ENCODE measurements at places on chromosomes 2 and 18. TPM values are rescaled to one million over a fixed set of nuclear protein-coding genes. Genes with fewer than 3 reads are reported as not detected.

- DNase-seq: peak; percentile 60
- no peak overlapping the region for H3K27ac ChIP-seq
- no peaks in the 10 kb centered on the region for H3K36me3 ChIP-seq
- no peaks in the 10 kb centered on the region for H3K4me1 ChIP-seq
Measured at GRCh38 chr2:232890536-232890895, 20.5 kb downstream of the SNORC start.

GRCh38 chr2:9739531-9739964 is 103.7 kb upstream of the TAF1B start:
- peak overlapping the region; percentile 39 for H3K4me3 ChIP-seq
- H3K27me3 ChIP-seq: no peaks in the 10 kb centered on the region
- peak overlapping the region; percentile 69 for H3K27ac ChIP-seq
- H3K36me3 ChIP-seq: no peaks in the 10 kb centered on the region
- peak; percentile 77 for DNase-seq

ANKRD62 gene
- total RNA-seq: 0.12 TPM

- H3K4me1 ChIP-seq: peaks cover 42% of the 10 kb centered on the region
- H3K27me3 ChIP-seq: no peaks in the 10 kb centered on the region
- no peaks in the 10 kb centered on the region for H3K36me3 ChIP-seq
- no peak overlapping the region for H3K4me3 ChIP-seq
- no peak for DNase-seq
- peak overlapping the region; percentile 26 for H3K27ac ChIP-seq
Measured at GRCh38 chr2:177395351-177396065, 2.9 kb downstream of the AGPS start.

GRCh38 chr2:159939946-159940345 is 122.5 kb downstream of the PLA2R1 start:
- no peak overlapping the region for H3K27ac ChIP-seq
- no peaks in the 10 kb centered on the region for H3K27me3 ChIP-seq
- no peak for DNase-seq

- no peak overlapping the region for H3K27ac ChIP-seq
- H3K4me1 ChIP-seq: no peaks in the 10 kb centered on the region
- no peak for DNase-seq
- H3K4me3 ChIP-seq: no peak overlapping the region
Measured at GRCh38 chr2:150859877-150860276, 372.4 kb upstream of the RND3 start.

DNA sequence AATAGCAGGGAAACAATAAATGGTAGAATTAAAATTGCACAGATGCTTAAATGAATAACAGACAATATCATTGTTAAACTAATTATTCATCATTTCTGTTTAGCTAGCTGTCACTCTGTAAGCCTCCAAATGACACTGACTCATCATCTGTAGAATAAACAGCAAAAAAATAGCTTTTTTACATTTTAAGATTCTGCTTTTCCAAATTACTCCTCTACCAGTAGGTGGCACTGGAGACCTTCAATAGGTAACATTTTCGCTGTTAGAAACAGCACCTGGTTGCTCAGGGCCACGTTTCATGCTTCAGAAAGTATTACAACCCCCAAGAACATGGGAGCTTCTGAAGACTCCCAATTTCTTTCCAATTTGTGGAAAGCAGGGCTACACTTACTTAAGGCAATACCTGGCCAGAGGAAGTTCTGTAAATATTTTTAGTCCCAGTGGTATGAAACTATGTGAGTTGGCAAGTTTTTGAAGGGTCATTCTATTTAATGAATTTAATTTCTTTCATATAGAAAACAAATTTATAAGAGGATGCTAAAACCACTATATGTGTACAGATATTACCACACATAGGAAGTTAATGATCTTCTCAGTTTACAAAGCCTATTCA is 45.4 kb downstream of the TTN start:
- no peak overlapping the region for H3K27ac ChIP-seq
- H3K4me1 ChIP-seq: no peaks in the 10 kb centered on the region
- no peaks in the 10 kb centered on the region for H3K36me3 ChIP-seq
- DNase-seq: no peak
- no peaks in the 10 kb centered on the region for H3K27me3 ChIP-seq

- H3K27ac ChIP-seq: peak overlapping the region; percentile 96
- no peak for DNase-seq
- H3K27me3 ChIP-seq: no peaks in the 10 kb centered on the region
- peak overlapping the region; percentile 93 for H3K4me3 ChIP-seq
- H3K36me3 ChIP-seq: no peaks in the 10 kb centered on the region
- H3K4me1 ChIP-seq: peaks cover 13% of the 10 kb centered on the region
Measured at GRCh38 chr2:69437751-69438154, 518 bp upstream of the NFU1 start.

- H3K4me1 ChIP-seq: peaks cover 9% of the 10 kb centered on the region
- peak overlapping the region; percentile 84 for H3K27ac ChIP-seq
- no peak for DNase-seq
- no peaks in the 10 kb centered on the region for H3K27me3 ChIP-seq
- no peaks in the 10 kb centered on the region for H3K36me3 ChIP-seq
- H3K4me3 ChIP-seq: peak overlapping the region; percentile 1
Measured at GRCh38 chr2:96241900-96242611, 23.7 kb downstream of the TMEM127 start.

- H3K27me3 ChIP-seq: no peaks in the 10 kb centered on the region
- H3K4me3 ChIP-seq: no peak overlapping the region
- no peaks in the 10 kb centered on the region for H3K36me3 ChIP-seq
Measured at GRCh38 chr18:25399554-25399953, 47.6 kb upstream of the ZNF521 start.

DNA sequence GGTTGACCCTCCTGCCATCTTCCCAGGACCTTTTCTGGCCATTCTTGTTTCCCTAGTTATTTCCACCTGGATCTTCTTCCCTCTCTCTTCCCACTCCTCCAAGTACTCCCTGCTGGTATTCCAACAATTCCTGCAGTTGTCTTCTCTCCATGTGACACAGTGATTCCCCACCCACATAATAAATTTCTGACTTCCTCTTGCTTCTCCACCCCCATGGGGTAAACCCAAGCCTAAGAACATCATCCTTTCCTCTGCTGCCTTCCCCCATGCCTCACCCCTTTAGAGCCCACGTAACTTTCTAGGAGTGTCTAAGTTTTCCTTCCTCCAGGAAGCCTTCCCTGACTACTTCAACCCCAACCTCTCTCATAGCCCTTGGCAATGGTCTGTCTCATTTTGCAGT is 72.6 kb downstream of the CELF4 start:
- H3K4me1 ChIP-seq: no peaks in the 10 kb centered on the region
- H3K27me3 ChIP-seq: peaks cover 20% of the 10 kb centered on the region
- H3K27ac ChIP-seq: no peak overlapping the region
- no peak for DNase-seq
- H3K36me3 ChIP-seq: no peaks in the 10 kb centered on the region

TXNDC2 gene
- total RNA-seq: 0.55 TPM

DNA sequence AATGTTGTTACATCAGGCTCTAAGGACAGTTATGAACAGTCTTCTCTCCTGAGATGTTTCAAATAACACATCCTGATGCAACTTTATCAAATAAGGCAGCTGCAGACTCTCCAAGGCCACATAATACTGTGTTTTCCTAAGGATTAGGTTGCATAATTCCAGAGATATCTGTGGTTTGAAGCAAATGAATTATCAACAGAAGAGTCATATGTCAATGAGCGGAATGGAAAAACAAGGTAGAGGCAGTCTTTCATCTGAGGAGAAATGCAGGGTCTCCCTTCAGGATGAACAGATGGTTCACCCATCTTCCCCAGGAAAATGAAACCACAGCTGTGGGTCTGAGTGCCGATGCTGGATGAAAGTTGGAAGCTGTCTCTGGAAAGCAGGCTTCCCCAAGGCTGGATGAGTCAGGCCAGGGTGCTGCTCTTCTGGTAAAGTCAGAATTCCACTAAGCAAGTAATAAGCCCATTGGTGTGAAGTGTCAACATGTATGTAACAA is 22.2 kb downstream of the LYG1 start:
- H3K4me1 ChIP-seq: no peaks in the 10 kb centered on the region
- no peak for DNase-seq
- H3K27me3 ChIP-seq: no peaks in the 10 kb centered on the region
- peaks cover 5% of the 10 kb centered on the region for H3K36me3 ChIP-seq

ACMSD gene
- total RNA-seq: not detected

DNA sequence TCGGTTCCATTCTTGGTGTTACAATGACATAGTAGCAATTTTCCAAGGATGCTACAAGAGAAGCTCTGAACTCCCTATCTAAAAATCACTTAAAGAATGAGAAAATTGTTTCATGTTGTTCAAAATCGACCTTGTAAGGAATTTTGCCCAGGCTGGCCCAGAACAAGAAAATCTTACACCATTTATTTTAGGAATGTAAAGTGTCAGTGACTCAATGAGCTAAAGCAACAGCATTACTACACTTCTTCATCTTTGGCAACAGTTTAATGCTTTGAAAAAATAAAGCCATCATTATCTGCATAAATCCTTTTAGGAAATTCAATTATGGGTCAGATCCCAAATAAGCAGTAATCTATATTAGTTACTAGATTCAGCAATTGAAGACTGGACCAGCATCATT is 38.6 kb downstream of the SLC25A12 start:
- H3K27ac ChIP-seq: no peak overlapping the region
- no peak for DNase-seq
- peaks cover 5% of the 10 kb centered on the region for H3K36me3 ChIP-seq
- no peak overlapping the region for H3K4me3 ChIP-seq

GRCh38 chr2:205462681-205463345 is 219.5 kb upstream of the NRP2 start:
- no peak for DNase-seq
- no peaks in the 10 kb centered on the region for H3K4me1 ChIP-seq
- H3K4me3 ChIP-seq: no peak overlapping the region
- no peaks in the 10 kb centered on the region for H3K36me3 ChIP-seq
- H3K27ac ChIP-seq: no peak overlapping the region
- H3K27me3 ChIP-seq: no peaks in the 10 kb centered on the region

CHRNG gene
- not detected for total RNA-seq

MAIP1 gene
- total RNA-seq: 13.1 TPM

DNA sequence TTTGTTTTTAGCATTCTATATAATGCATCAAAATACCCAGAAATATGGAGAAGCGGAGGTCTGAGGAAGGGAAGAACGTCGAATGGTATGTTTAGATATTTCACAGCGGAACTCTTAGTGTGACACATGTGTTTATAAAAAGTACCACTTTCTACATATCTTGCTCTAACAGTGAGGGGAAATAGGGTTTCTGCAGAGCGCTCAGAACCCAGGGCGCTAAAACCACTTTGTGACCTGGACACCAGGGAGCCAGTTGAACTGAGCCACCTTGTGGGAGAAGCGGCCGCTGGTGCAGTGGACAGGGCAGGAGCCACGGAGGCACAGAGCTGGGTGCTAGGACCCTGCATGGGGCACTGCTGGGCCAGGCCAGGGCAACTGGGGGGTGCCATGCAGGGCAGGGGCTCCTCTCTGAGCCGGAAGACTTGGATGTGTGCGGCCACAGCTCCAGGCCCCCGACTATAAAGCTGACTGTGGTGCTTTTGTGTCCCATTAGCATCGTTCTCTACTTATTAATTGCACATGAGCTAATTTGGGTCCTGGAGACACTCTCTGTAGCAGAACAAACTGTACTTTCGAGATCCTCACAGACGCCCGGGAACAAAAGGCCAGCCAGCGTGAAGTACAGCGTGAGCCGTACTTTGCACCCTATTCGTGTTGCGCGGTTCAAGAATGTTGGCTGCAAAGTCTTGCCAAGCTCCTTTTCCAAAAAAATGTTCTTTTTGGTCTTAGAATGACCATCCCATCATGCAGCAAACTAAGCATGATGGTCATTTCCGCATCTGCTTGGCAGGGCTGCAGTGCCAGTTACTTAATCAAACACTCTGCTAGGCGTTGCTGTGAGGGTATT is 151.9 kb upstream of the ALKAL2 start:
- H3K36me3 ChIP-seq: no peaks in the 10 kb centered on the region
- H3K27me3 ChIP-seq: no peaks in the 10 kb centered on the region
- H3K27ac ChIP-seq: peak overlapping the region; percentile 75
- DNase-seq: no peak
- no peak overlapping the region for H3K4me3 ChIP-seq

SH3BP4 gene
- 29.6 TPM for total RNA-seq

DNA sequence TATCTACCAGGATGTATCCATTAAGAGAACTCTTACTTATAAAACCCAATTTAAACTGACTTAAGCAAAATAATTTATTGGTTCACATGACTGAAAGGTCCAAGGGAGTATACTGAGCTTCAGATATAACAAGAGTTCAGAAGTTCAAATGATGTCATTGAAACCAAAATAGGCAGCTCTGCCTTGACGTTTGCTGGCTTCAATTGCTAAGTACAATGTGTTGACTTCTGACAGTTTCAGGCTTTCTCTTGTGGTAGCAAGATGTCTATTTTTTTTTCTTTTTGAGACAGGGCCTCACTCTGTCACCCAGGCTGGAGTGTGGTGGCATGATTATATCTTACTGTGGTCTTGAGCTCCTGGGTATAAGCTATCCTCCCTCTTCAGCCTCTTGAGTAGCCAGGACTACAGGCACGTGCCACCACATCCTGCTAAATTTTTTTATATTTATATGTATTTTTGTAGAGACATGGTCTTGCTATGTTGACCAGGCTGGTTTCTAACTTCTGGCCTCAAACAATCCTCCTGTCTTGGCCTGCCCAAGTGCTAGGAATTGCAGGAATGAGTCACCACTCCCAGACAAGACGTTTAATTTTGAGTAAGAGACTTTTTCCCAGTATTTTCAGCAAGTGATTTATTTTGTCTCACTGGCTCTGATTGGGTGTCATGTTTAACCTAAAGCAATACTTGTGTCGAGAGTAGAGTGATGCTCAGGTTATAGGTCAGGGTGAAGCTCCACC is 184.8 kb downstream of the NR4A2 start:
- H3K4me1 ChIP-seq: no peaks in the 10 kb centered on the region
- H3K27ac ChIP-seq: no peak overlapping the region
- no peaks in the 10 kb centered on the region for H3K27me3 ChIP-seq
- no peak overlapping the region for H3K4me3 ChIP-seq

GRCh38 chr2:10482460-10482859 is 34.3 kb upstream of the ODC1 start:
- H3K27me3 ChIP-seq: no peaks in the 10 kb centered on the region
- peak; percentile 42 for DNase-seq
- H3K27ac ChIP-seq: no peak overlapping the region
- H3K4me1 ChIP-seq: no peaks in the 10 kb centered on the region

DNAJC5G gene
- total RNA-seq: not detected

GRCh38 chr2:81528852-81529480 is 1224.4 kb upstream of the LRRTM1 start:
- no peak overlapping the region for H3K4me3 ChIP-seq
- no peaks in the 10 kb centered on the region for H3K4me1 ChIP-seq
- H3K36me3 ChIP-seq: no peaks in the 10 kb centered on the region
- H3K27ac ChIP-seq: no peak overlapping the region
- no peak for DNase-seq
- H3K27me3 ChIP-seq: no peaks in the 10 kb centered on the region

DSG2 gene
- 34.2 TPM for total RNA-seq

GRCh38 chr18:69838620-69839411 is 108.9 kb downstream of the CD226 start:
- H3K4me1 ChIP-seq: no peaks in the 10 kb centered on the region
- DNase-seq: no peak
- H3K27me3 ChIP-seq: no peaks in the 10 kb centered on the region
- H3K4me3 ChIP-seq: no peak overlapping the region

- H3K27me3 ChIP-seq: no peaks in the 10 kb centered on the region
- no peak overlapping the region for H3K4me3 ChIP-seq
- H3K27ac ChIP-seq: no peak overlapping the region
- DNase-seq: no peak
Measured at GRCh38 chr18:6340121-6340520, 74.6 kb downstream of the L3MBTL4 start.
